ENCODE measurements at places on chromosomes 2 and 18.

DNA sequence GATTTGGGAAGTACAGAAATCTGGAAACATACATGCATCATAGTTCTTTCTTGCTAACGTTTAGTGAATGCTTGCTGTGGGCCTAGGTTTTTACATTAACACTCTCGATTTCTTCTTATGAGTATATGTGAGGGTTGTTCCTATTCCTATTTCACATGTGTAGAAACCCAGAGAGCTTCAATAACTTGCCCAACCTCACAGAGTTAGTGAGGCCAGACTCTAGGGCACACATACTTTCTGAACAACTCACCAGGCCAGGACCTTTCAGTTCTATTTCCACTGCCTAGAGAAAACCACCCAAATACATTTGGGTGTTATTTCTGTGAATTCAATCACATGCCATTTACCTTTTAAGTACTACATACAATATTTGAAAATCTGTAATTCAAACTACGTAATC is 8.2 kb upstream of the KCTD1 start:
- DNase-seq = no peak

GRCh38 chr2:172612051-172612450 is 56.2 kb downstream of the PDK1 start:
- DNase-seq = no peak

DNA sequence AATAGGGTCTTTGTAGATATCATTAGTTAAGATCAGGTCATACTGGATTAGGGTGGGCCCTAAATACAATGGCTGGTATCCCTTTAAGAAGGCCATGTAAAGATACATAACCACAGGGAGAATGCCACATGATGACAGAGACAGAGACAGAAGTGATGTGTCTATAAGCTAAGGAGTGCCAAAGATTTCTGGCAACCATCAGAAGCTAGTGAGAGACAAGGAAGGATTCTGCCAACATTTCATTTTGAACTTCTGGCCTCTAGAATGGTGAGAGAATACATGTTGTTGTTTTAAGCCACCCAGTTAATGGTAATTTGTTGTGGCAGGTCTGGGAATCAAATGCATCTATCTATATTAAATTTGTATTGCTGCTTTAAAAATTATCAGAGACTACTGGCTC is 185.5 kb upstream of the CYRIA start:
- no peak for DNase-seq

DNA sequence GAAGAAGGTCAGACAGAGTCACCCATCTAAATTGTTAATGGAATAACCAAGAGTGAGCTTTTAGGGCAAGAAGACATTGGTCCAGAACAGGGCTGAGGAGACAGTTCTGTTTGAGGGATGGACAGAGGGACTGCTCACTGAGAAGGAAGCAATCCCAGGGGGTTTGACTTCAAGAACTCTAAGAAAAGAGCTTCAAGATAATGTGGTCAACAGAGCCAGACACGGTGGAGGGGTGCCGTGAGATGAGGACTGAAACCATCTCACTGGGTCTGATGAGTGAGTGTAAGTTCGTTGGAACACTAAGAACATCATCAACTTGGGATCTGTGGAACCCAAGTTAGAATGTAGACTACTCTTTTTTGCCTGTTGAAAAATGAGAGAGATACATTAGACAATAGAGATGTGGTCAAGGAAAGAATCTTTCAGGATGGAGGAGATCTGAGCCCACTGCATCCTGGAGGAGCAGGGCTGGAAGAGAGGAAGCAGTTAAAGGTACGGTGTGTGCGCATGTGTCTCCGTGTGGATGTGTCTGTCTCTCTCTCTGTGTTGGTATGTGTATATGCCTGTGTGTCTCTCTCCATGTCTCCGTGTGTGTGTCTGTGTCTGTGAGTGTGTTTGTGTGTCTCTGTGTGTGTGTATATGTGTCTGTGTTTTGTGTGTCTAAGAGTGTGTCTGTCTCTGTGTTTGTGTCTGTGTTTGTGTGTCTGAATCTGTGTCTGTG is 172.1 kb downstream of the MYCN start:
- DNase-seq = no peak

DNA sequence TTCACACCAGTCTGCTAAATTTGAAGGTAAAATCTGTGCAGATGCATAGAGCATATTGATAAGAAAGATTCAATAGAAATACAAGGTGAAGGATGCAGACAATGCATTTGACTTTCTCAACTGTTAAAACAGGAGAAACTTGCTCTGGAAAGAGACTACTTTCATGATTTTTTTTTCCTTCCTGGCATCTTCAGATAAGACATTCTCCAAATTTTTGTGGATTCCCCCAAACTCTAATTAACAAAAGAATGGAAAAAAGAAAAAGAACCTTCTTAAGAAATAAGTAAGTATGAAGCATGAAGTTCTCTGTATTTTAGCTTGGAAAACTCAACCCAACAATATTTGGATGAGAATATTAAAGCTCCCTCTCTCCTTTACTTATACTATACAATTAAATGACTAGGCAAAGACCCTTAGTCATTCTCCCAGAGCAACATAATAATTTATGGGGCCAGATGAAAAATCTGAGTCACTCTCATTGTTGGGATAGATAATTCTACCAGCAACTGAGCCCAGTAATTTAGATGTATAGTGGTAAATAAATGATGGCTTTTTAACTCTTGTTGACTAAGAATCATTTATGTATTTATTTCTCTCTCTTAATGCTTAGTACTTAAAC is 298.7 kb upstream of the COL3A1 start:
- no peak for DNase-seq

- DNase-seq = no peak
Observed at GRCh38 chr2:65016789-65017188, 27.6 kb downstream of the SLC1A4 start.

Data from neural progenitor cell (in vitro differentiated cells).